Activated T-cell treated with anti-CD3 and anti-CD28 coated beads, Interleukin-2, amount 50 U/mL, for 24 hours (primary cell): ENCODE measurements at places on chromosomes 2 and 18.

- no peak for DNase-seq
Measured at GRCh38 chr2:70518557-70518956, 35.1 kb downstream of the TGFA start.

GRCh38 chr18:25067275-25068025 lies 284.5 kb downstream of the ZNF521 start:
- DNase-seq = no peak

DNA sequence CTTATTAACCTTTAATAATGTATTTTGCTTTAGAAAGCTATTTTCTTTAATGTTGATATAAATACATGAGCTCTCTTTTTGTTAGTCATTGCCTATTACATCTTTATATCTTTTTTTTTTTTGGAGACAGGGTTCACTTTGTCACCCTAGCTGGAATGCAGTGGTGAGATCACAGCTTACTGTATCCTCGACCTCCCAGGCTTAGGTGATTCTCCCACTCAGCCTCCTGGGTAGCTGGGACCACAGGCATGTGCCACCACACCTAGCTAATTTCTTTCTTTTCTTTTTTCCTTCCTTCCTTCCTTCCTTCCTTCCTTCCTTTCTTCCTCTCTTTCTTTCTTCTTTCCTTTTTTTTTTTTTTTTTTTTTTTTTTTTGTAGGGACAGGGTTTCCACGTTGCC lies 15.4 kb downstream of the NAB1 start:
- DNase-seq = no peak

GRCh38 chr18:7021994-7022840 lies 95.4 kb downstream of the LAMA1 start:
- DNase-seq = no peak

- no peak for DNase-seq
Measured at GRCh38 chr2:191670076-191670475, 7.9 kb upstream of the NABP1 start.

GRCh38 chr18:78619854-78620253 lies 359.8 kb upstream of the SALL3 start:
- DNase-seq = no peak

DNA sequence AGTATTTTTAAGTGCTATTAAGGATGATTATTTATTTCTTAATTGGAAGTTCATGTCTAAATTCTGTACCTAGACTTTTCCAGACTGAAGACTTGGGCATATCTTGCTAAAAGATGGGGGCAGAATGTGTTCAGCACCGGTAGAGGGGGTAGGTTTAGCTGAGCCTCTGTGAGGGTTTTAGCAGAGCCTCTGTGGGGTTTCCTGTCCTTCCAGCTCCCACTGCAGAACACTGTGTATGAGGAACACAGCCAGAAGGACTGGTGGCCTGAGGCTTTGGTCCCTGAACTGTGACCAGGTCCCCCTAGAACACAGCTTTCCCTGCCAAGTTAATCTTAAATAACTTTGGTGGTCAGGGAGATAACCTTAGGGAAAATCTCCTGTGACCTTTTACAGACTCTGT lies 123.4 kb upstream of the EPC2 start:
- DNase-seq = no peak

- no peak for DNase-seq
Measured at GRCh38 chr2:159089543-159089942, 121.1 kb downstream of the TANC1 start.

DNA sequence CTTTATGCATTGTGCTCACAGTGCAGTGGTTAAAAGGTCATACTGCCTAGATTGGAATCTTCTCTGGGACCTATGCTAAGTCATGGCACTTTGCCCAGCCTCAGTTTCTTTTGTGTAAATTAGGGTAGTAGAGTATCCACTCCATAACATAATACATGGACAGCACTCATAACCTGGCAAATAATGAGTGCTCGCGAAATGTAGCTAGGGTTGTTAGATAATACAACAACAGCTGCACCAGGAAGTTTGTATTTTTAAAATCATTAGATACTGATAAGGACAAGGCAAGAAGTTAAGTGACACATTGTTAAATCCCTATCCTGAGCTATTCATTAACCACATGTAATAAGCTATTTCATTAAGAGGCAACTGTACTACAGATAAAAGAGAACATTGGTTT lies 13.8 kb upstream of the PLA2R1 start:
- no peak for DNase-seq

- peak; percentile 78 for DNase-seq
Measured at GRCh38 chr2:136117391-136117841, 533 bp downstream of the CXCR4 start.

GRCh38 chr2:137185378-137186078 lies 420.2 kb downstream of the THSD7B start:
- no peak for DNase-seq

GRCh38 chr2:167183931-167184330 lies 295.7 kb downstream of the XIRP2 start:
- no peak for DNase-seq

- peak; percentile 79 for DNase-seq
Measured at GRCh38 chr2:47272031-47272864, 117.1 kb upstream of the STPG4 start.

DNA sequence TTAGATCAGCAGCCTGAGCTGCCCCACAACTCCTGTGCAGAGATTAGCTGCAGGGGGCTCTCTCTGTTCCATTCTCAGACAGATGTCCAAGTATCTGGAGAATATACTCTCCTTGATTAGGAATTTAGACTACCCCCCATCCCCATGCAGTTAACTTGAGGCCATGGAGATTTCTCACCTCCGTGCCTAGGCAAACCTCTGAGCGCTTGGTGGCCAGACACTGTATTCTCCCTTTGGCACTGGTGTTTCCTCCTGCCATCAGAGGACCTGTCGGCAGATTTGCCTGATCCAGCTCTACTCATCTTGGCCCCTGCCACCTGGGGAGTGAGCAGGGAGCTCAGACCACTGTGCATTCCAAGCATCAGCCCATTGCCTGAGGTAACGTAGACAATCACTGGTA lies 48.3 kb downstream of the ZNF804A start:
- DNase-seq = no peak

- DNase-seq = no peak
Measured at GRCh38 chr2:206241736-206242135, 32.7 kb upstream of the ZDBF2 start.

GRCh38 chr18:30271716-30272115 lies 770.8 kb downstream of the DSC3 start:
- no peak for DNase-seq

GRCh38 chr2:73103018-73103542 lies 9.7 kb downstream of the RAB11FIP5 start:
- DNase-seq = no peak

DNA sequence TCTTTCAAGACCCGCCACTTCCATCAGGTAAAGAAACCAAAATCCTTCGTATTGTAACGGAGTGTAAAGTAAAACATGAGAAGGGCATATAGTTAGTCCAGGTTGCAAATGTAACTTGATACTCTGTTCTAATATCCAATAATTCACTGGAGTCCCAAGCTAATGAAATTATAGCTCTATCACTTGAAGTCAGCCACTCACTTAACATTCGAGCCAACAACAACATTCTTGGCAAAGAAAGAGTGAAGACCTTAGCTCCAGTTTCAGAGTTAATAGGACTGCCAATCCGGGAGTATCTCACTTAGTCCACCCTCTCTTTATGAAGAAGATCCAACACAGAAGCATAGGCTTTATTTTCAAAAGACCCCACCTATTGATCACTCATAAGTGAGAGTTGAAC lies 298.0 kb upstream of the SOX11 start:
- DNase-seq = no peak

DNA sequence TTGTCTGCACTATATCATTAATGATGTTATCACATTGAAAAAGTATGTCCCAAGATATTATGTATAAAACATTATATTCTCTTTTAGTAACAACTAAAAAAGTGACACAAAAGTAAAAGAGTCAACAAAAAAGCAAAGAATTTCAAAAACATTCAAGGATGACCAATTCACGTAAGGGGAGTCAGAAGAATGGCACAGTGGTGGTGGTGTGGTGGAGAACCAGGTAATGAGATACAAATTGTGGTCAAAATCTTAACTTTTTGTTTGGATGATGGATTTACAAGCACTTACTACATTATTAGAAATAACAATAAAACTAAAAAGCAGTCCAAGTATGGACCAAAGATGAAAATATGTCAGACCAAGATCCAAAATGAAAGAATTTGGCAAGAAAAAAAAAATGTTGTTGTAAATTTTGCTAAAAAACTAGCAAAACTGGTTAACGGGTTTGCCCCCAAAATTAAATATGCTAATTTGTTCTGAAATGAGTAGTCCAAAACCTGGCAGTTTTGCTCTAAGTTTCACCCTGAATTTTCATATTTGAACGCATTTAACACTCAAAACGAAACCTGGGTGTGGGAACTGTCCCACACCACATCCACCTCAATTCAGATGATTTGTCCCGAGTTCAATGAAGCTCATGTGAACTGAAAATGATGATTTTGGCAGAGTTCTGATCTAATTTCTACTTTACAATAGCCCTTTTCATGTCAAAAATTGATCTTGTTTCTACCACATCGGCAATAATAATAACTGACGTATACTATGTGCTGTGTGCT lies 135.8 kb downstream of the IKZF2 start:
- peak; percentile 42 for DNase-seq

DNA sequence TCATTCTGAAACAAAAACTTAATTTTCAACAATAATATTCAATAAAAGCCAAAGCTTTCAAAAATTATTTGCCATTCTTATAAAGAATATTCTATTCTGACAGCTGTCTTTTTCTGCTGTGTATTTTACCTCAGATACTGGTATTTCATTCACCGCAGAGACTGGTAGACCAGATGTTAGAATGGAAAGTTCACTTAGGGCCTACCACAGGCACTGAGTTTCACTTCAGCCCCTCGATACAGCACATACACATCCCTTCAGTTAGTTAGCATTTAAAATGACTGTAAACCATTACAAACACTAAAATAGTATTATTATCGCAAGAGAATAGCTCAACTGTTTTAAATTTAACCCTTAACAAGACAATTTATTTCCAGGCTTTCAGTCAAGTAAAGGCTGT lies 24.2 kb upstream of the GATA6 start:
- no peak for DNase-seq

- DNase-seq = no peak
Measured at GRCh38 chr2:111119822-111120252, 877 bp upstream of the BCL2L11 start.

GRCh38 chr2:74876081-74876886 lies 42.4 kb downstream of the HK2 start:
- DNase-seq = peak; percentile 47

DNA sequence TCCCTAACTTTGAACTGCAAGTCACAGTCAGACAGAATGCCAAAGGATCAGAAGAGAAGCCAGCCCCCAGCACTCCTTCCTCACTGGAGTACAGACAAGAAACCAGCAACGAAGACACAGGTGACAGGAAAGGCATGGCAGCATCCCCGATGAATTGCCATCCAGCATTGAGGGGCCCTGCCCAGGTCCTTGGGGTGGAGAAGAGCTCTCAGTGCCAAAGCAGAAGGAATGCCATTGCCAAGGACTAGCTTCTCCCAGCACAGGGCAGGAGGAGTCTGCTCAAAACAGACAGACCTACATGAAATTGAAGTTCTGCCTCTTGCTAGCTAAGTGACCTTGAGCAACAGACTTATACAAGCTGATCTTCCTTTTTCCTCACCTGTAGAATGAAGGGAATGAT lies 220.1 kb downstream of the L3MBTL4 start:
- DNase-seq = no peak

DNA sequence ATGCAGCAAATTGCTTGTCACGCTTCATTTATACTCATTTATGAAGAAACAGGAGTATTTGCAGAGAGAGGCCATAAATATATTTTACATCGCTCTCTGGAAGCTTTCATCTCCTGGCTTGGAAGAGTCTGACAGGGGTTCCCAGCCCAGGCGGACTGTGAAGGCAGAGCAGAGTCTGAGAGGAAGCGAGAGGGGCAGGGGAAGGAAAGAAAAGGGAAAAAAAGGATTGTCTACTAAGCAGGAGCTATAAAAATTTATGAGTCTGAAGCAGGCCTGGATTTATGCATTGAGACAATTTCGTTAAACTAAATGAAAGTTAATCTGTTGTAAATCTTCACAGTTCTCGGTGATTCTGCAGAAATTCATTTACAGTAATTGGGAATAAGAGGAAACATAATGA lies 143.9 kb upstream of the GYPC start:
- DNase-seq = no peak

- no peak for DNase-seq
Measured at GRCh38 chr2:57156231-57156924, 890.2 kb upstream of the VRK2 start.

DNA sequence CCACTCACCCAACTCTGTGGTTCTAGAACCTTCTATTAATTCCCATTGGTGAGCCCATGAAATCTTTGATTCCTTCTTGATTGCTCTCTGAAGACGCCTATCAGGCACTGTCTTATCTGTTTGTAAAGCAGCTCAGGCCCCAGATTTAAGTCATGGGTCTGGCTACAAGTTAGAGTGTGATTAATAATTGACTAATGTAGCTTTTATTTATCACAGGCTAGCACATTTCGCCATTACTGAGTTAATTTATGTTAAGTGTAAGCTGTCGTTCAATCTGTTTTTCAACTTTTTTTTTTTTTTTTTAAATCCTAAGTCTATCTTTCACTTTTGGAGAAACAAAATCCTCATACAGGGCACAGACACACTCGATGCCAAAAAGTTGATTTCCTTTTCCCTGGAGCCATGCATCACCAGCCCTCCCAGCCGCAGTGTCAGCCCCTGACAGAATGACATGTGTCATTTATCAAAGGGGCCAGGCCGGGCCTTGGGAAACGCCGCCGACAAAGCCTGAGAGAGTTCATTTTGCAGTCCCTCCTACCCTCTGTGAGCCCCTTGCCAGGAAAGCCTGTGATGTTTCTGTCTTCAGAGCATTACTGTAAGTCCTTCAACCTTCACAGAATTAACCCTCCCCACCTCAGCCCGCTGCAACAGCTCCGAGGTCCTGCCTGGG lies 15.8 kb downstream of the TSHZ1 start:
- DNase-seq = no peak

GRCh38 chr2:226873051-226873620 lies 37.3 kb downstream of the RHBDD1 start:
- peak; percentile 35 for DNase-seq

GRCh38 chr2:168439536-168439935 lies 16.5 kb upstream of the CERS6 start:
- no peak for DNase-seq

DNA sequence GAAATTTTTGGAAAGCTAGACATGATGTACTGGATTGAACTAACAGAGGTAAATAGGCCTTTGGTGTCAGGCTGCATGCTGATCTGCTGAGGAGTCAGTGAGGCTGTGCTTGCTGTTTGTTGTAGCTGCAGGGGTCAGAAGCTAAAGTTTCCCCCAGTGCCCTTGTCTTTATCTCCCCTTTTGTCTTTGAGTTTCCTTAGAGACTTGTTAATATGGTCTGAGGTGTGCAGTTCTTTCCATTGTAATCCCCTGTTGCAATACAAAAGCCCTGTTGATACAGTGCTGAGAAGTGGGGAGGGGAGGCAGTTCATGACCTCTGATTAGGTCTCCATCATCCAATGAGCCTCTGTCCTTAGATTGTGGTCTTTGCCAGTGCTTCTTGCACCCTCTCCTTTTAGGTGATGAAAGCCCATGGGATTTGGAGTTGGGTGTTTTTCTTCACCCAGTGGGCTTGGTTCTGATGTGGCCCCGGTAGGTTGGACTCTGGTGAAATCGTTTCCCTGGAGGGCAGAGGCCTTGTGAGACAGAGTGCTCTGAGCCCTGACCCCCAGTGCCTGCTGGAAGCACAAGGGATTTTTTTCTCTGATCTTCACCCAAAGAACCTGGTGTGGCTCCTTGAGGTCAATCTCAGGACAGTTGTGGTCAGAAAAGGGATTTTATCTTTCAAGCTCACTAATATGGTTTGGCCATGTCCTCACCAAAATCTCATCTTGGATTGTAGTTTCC lies 163.1 kb downstream of the TMEM18 start:
- no peak for DNase-seq

- peak; percentile 75 for DNase-seq
Measured at GRCh38 chr18:62585274-62586150, 62.7 kb downstream of the ZCCHC2 start.

- no peak for DNase-seq
Measured at GRCh38 chr18:31977270-31977872, 34.4 kb upstream of the TRAPPC8 start.
